CD4-positive, alpha-beta T cell treated with Interleukin-4 for 4 hours (primary cell): ENCODE measurements at places on chromosomes 7 and 10.

GRCh38 chr10:63703113-63703670 is 182.0 kb downstream of the REEP3 start:
- DNase-seq = peak; percentile 17

DNA sequence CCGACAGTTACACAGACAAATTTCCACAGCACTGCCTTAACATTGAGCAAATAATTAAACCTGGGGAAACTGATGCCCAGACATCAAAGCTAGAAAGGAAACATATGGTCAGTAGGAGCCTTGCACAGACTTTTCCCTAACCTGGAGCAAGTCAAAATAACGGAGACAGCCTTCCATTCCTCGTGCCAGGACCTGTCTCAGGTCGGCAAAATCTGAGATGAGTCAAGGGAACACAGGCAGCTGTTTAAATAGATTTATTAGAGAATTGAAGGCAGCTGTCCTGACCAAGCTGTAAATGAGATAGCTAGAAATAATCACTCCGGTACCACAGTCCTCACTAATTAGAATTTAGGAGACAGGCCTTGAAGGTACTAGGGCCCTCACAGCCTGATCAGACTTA is 81.2 kb downstream of the RAMP3 start:
- no peak for DNase-seq

DNA sequence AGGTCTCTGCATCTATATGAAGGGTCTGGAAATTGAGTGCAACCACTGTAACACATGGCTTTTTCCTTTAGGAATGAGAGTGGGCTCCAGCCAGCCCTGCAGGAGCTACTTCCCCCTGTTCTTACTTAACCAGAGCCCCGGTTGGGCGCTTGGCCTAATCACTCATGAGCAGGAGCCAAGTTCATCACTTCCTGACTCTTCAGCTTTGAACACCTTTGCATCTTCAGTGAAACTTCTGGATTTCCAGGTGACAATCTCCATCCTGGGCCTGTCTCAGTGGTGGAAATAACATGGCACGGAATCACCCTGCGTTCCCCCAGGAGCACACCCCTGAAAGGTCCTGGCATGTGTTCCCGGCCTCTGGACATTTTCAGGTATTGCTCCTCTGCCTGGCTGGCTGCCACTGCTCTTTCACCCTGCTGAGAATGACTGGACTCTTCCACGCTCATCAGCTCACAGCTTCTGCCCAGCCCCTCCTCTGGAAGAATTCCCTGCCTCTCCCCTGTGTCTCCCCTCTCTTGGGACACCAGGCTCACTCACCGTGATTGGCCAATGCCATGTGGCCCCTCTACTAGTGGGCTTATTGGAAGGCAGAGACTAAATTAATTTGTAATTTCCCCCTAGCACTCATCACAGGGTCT is 229.1 kb upstream of the GRB10 start:
- DNase-seq = no peak

DNA sequence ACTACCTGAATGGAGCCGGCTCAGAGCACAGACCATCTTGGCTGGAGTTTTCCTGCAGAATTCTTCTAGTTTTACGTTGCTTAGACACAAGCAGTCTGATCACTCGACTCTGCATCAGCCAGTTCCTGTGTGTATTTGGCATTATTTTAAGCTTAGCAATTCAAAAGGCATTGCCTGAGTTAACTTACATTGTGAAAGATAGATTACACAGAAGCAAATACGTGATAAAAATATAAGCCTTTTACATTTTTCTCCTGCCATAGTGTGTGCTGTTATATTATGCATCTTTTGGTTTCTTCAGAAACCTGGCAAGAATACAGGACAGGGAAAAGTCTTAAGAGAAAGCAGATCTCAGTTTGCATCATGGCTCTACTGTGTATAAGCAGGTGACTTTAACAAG is 98.1 kb downstream of the LRRC4 start:
- no peak for DNase-seq

- no peak for DNase-seq
These were observed 16.5 kb downstream of the CPN1 start for GRCh38 chr10:100065084-100065660.

DNA sequence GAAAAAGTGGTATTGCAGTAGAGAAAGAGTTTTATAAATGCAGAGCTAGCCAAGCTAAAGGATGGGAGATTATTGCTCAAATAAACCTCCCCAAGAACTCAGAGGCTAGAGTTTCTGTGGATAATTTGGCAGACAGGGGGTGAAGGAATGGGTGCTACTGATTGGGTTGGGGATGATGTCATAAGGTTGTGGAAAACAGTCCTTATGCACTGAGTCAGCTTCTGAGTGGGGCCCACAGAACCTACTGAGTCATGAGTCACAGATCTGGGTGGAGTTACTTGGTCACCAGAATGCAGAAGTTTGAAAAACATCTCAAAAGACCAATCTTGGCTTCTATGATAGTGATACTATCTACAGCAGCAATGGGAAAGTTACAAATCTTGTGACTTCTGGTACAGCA is 1146.7 kb downstream of the TYW1 start:
- no peak for DNase-seq

DNA sequence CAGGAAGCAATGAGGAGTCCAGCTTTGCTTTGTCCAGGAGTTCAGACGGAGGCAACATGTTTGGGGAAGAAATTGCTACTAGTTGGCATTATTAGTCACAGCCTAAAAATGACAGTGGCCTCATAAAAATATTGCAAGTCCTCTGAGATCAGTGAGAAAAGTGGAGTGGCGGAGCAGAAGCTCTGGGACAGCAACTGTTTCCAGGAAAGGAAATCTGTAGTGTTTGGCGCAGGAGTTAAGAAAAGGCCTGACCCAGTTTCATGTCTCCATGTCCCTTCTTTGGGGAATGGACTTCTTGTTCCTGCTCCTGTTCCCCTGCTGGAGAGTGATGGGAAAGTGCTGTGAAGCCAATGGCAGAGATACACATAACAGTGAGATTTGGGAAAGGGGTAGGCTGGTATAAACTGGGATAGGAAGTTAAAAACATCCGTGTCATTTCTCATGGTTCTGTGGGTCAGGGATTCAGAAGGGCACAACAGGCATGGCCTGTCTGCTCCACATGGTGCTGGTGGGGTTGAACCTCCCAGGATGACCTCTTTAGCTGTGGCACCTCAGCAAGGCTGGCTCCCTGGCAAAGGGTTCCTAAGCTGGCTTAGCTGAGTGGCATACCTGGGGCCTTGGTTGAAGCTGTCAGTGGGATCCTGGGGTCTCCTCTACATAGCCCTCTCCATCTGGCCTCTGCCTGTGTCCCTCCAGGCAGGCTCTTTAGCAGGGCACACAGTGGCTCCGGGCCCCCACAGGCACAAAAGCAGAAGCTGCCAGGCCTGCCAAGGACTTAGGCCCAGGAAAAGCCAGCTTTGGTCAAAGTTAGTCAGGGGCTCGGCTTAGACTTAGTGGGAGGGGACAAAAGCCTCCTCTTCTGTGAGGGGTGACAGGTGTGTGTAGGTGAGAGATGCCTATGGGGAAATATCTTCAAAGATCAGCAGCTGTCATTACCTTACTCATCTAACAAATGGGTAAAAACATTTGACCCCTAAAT is 77.7 kb downstream of the WDFY4 start:
- DNase-seq = no peak

- no peak for DNase-seq
These were observed 43.3 kb downstream of the DIP2C start for GRCh38 chr10:646118-646524.

GRCh38 chr10:114058297-114058696 is 14.6 kb downstream of the ADRB1 start:
- DNase-seq = no peak

DNA sequence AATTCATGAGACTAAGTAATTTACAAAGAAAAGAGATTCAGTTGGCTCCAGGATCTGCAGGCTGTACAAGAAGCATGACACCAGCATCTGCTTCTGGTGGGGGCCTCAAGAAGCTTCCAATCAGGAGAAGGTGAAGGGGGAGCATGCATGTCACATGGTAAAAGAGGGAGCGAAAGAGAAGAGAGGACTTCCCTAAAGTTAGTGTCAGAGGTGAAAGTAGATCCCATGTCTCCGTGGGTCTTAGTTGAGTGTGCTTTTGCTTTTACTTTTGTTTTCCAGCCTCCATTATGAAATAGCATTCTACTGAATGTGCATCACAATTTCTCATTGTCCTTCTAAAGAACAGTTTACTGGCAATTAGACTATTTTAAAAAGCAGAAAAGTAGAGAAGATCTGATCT is 213.6 kb upstream of the FZD1 start:
- no peak for DNase-seq

- DNase-seq = no peak
These were observed 93.5 kb upstream of the ZNF804B start for GRCh38 chr7:88665892-88666514.

DNA sequence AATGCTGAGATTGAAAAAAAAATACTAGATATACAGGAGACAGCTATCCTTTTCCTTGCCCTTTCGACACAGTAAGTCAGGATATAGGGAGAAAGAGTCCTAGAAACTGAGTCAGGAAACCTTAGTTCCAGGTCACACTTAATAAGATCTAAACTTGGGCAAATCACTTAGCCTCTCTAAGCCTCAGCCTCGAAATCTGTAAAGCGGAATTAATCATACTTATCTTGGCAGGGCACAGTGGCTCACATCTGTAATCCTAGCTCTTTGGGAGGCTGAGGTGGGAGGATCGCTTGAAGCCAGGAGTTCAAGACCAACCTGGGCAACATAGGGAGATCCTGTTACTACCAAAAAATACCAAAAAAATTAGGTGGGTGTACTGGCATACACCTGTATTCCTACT is 4.6 kb downstream of the GARIN1A start:
- DNase-seq = no peak

GRCh38 chr10:63798599-63799498 is 277.6 kb downstream of the REEP3 start:
- DNase-seq = no peak

DNA sequence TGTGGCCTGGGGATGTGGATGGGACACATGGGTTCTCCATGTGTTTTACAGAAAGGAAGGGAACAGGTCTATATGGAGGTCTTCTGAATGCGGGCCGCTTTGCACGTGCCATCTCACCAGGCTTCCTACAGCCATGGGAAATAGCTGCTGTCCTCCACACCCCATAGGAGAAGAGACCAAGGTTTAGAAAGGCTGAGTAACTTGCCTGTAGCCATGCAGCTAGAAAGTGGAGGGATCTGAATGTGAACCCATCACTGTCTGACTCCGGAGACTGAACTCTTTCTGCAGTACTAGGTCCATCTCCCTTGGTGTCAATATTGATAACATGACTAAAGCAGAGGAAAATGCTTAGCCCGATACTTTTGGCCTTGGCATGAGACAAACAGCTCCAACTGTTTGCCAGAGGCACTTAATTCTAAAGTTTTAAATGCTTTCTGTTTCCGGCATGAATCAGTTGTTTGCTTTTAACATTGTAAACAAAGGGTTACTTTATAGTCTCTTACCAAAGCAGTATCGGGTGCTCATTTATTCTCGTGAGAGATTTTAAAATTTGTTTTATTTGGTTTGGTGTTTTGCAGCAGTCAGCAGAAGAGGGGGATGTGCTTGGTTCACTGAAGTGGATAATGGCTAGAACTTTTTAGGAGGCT is 64.8 kb upstream of the LOXL4 start:
- no peak for DNase-seq

DNA sequence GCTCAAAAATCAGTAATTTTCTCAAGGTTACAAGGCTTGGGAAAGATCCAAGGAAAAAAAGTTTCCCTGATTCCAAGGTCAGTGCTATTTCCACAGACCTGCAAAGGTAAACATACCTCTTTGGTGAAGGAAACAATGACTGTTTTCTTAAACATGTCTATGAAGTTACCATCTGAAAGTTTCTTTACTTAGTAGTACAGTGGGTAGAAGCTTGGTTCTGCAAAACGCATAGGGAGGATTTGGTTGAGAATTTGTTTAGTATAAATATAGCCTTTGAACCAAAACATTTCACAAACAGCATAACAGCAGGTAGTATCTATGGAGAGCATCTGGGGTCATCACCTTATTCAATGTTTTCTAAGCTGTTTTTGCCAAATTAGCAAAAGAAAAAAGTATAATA is 169.6 kb downstream of the CCSER2 start:
- no peak for DNase-seq

DNA sequence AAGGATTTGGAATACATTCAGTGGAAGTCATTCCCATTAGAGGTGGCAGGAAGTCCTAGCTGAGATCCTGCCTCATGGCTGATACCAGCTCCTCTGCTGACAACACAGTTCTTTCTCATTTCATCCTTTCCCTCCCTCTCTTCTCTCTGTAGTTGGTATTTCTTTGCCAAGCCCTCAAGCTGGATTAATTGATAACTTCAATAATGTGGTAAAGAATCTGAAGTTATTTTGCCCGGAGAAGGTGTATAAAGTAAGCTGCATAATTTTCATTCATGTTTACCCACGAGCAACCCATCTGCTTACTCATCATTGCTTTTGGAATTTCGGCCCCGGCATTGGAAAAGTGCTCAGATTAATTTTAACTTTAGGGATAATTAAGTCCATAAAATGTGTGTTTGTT is 85.2 kb upstream of the PLPP4 start:
- DNase-seq = no peak

DNA sequence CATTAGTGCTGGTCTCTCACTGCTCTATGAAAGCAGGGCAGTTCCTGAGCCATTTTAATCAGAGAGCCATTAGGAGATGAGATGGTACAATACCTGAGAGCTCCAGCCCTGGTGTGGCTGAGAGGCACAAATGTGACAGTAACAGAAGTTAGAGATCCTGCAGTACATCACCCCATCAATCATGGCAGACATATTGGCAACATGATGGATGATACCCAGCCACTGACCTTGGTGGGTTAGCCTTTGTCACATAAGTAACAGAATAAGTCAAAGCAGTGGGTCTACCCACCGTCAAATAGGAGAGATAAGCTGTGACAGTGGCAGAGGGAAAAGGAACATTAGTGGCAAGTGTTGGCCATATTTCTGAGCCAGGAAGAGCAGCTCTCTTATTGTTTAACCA is 53.3 kb upstream of the NXPH1 start:
- DNase-seq = no peak

GRCh38 chr7:68376131-68376661 is 1222.1 kb upstream of the AUTS2 start:
- DNase-seq = no peak

DNA sequence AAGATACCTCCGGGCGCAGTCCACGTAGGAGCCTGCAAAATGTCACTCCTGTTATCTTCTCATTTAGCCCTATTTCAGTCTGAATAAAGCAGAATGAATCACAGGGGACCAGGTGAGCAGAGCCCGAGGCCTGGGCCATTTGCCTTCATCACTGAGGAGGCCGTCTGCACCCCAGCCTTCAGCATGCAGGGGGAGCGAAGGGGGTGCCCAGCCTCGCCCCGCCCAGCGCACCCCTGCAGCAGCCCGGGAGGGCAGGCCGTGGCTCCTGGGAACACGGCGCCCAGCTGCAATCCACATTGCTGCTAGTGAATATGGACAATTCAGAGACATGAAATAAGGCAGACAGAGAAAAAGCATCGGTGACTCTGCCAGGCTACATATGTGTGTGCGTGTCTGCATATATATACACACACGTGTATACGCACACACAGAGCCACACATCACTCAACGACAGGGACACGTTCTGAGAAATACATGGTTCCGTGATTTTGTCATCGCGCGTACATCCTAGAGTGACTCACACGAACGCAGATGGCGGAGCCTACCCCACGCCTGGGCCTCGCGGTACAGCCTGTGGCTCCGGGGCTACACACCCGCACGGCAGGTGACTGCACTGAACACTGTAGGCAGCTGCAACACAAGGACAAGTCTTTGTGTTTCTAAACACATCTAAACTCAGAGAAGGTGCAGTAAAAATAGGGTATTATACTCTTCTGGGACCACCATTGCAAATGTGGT is 15.2 kb upstream of the ELFN1 start:
- no peak for DNase-seq

GRCh38 chr10:120917521-120918250 is 66.5 kb downstream of the WDR11 start:
- DNase-seq = no peak

- DNase-seq = no peak
These were observed 19.8 kb upstream of the DNAAF5 start for GRCh38 chr7:706721-707120.

- no peak for DNase-seq
These were observed 8.8 kb upstream of the ASB10 start for GRCh38 chr7:151195616-151196450.
